Lower lobe of right lung (tissue), 2 donors: ENCODE measurements at places on chromosomes 3 and 15. TPM values are rescaled to one million over a fixed set of nuclear protein-coding genes. Genes with fewer than 3 reads are reported as not detected.

TM4SF1 gene
- total RNA-seq: 146 TPM

CACNA2D3 gene
- 3.6 TPM for total RNA-seq

STXBP5L gene
- total RNA-seq: not detected

MESP2 gene
- not detected for total RNA-seq

SH3GL3 gene
- total RNA-seq: 2.6 TPM

ADPRH gene
- 32.0 TPM for total RNA-seq

C3orf70 gene
- 3.2 TPM for total RNA-seq

CYP19A1 gene
- 0.95 TPM for total RNA-seq

DAZL gene
- total RNA-seq: not detected

LMAN1L gene
- not detected for total RNA-seq

CAPN3 gene
- 47.2 TPM for total RNA-seq

GRAMD1C gene
- 9.2 TPM for total RNA-seq

ARHGEF26 gene
- 50.9 TPM for total RNA-seq

COL6A5 gene
- 4.5 TPM for total RNA-seq

GRK7 gene
- not detected for total RNA-seq

GPR87 gene
- 0.24 TPM for total RNA-seq

RTP1 gene
- not detected for total RNA-seq

RLBP1 gene
- not detected for total RNA-seq

CAMK2N2 gene
- not detected for total RNA-seq
